Stimulated activated CD8-positive, alpha-beta memory T cell treated with anti-CD3 and anti-CD28 coated beads, Interleukin-7, amount 100 ng/mL, for 1 hour (primary cell): ENCODE measurements at places on chromosomes 12 and 14.

- DNase-seq: no peak
Measured at GRCh38 chr12:30461026-30461615, 234.5 kb downstream of the IPO8 start.

- no peak for DNase-seq
Measured at GRCh38 chr12:126915309-126915708, 1351.7 kb upstream of the TMEM132C start.

GRCh38 chr14:106551265-106551664, 1024.9 kb downstream of the TMEM121 start:
- no peak for DNase-seq

- DNase-seq: no peak
Measured at GRCh38 chr12:100020370-100020769, 35.6 kb upstream of the ANKS1B start.

- DNase-seq: no peak
Measured at GRCh38 chr12:53498235-53498630, 1.0 kb downstream of the MAP3K12 start.

GRCh38 chr12:128123096-128123495, 143.9 kb upstream of the TMEM132C start:
- no peak for DNase-seq

- no peak for DNase-seq
Measured at GRCh38 chr14:44388306-44388705, 118.8 kb downstream of the FSCB start.

- DNase-seq: no peak
Measured at GRCh38 chr12:52023976-52024688, 17.4 kb downstream of the TAMALIN start.

- no peak for DNase-seq
Measured at GRCh38 chr14:105167303-105168092, 1.1 kb downstream of the JAG2 start.

GRCh38 chr12:20572451-20572850, 122.7 kb upstream of the SLCO1C1 start:
- no peak for DNase-seq

DNA sequence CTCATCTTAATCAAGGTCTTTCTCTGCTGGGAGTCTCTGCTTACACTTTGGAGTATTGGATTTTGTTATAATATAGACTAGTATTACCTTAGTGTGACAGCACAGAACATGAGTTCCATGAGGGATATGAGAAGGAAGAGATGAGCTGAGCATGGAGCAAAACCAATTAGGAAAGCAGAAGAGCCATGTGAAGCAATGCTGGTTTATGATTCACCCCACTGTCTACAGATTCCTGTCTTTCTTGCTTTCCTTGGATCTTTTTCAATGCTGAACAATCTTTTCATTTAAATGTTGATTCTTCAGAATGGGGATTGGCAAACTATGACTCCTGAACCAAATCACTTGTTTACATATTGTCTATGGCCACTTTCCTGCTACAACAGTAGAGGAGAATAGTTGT, 70.4 kb upstream of the KITLG start:
- DNase-seq: no peak

DNA sequence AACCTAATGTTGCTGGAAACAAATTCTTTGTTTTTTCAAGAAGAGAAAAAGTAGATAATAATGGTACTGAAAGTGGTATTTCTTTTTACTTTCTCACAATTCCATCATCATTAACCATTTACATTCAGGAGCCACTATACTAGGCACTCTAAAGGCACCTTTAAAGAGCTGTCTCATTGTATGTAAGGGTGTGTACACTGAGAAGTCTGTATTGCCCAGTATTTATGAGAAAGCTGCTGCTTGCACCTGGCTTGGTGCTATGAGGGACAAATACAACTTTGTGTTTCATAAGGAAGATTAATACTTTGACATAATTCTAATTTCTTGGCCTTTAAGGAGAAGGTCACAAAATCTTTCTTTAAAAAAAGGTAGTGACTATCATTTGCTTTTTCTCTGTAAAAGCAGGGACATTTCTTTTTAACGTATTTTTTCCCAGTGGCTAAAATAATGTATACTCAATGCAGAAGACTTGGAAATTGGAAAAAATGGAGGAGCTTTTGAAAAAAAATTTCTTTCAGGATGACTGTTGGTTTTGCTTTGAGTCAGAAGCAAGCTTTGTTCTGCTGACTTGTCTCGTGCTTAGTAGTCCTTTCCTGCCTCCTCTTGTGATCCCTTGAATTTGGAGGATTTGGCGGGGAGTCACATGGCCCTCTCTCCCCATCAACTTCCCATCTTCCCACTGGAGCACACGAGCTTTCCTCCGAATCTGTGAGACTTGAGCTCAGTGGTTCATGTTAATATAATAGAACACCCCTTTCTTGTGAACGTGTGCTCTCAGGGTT, 50.1 kb downstream of the RASSF3 start:
- DNase-seq: no peak

- DNase-seq: no peak
Measured at GRCh38 chr14:93748208-93749075, 39.8 kb downstream of the PRIMA1 start.

DNA sequence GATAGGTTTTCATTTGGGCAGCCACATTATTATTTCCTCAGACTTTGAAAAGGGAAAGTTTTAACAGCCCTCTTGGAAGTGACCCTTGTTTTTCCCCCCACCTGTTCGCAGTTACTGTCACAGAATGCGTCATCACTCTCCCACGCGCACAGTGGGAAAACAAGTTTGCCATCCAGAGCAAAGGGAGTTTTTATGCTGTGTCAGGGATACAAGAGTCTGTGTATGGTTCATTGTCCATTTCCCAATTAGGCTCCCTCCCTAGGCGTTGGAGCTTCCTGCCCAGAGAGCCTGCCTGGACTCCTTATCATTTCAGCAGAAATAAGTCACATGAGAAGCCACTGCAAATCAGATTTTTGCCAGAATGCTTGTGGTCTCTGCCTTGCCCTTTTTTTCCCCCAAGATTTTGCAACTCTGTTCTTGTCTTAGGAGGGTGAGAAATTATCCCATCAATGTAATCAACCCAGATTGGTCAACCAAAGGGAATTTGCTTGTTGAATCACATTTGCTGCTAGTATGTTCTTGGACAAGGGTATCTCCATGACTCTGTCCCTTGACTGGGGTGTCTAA, 104.1 kb downstream of the IGF1 start:
- no peak for DNase-seq

- no peak for DNase-seq
Measured at GRCh38 chr12:128337071-128337345, 70.0 kb downstream of the TMEM132C start.

DNA sequence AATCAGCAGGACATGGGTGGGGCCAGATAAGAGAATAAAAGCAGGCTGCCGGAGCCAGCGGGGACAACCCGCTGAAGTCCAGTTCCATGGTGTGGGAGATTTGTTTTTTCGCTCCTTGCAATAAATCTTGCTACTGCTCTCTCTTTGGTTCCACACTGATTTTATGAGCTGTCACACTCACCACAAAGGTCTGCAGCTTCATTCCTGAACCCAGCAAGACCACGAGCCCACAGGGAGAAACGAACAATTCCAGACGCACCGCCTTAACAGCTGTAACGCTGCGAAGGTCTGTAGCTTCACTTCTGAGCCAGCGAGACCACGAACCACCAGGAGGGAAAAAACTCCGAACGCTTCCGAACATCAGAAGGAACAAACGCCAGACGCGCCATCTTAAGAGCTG, 2.8 kb upstream of the CNIH1 start:
- no peak for DNase-seq

DNA sequence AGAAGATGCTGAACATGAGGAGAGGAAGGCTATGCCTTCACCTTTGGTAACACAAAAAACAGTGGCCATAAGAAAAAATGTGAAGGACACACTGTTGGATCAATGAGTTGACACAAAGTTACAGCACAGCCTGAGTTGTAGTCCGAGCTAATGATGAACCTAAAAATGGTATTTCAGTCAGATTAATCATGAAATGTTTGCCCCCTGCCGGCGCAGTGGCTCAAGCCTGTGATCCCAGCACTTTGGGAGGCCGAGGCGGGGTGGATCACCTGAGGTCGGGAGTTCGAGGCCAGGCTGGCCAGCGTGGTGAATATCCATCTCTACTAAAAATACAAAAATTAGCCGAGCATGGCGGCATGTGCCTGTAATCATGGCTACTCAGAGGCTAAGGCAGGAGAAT, 1.3 kb upstream of the CAPRIN2 start:
- no peak for DNase-seq

DNA sequence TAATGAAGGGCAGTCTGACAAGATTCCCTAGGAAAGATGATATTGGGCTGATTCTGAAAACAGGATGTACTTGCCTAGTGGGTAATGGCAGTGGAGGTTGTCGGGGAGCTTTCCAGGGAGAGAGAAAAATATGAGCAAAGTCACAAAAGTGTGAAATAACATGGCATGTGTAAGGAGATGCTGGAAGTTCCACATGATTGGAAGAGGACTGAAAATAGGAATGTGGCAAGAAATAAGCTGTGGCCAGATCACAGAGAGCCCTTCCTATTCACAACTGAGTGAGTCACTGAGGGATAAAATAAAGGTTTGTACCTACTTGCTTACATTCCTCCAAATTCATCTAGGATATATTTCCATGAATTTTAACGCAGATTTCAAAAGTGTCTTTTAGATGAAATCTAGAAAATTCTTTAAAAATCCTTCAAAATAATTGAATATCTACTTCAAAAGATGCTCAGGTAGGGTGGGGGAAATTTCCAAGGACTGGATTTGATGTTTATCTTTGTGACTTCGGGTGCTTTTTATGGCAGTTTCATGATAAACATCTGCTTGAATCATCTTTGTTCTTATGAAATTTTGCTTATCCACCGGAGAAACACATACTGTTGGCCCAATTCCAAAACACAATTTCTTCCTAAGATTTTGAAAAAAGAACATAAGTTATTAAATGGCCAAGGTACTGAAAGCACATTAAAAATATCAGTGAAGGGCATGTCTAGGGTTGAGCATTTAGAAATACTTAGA, 36.3 kb upstream of the SLC2A13 start:
- DNase-seq: no peak

DNA sequence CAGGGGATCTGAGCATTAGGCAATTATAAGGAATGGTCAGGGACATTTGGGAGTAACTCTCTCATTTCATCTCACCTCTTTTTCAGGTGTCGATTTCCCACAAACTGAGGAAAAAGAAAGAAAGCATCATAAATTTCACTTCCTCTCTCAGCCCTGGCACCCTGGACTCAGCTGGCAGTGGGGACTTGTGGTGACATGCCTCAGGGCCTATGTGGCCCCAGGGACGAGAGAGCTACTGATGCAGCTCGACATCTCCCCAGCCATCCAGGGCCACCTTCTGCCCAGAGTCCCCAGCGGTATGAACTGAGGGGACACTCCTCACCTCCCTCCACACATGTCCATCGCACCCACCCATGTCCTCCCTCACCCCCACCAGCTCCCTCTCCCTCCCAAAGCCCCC, 11.7 kb downstream of the TNFRSF1A start:
- no peak for DNase-seq

- DNase-seq: no peak
Measured at GRCh38 chr14:100306998-100307765, 938 bp upstream of the SLC25A29 start.

DNA sequence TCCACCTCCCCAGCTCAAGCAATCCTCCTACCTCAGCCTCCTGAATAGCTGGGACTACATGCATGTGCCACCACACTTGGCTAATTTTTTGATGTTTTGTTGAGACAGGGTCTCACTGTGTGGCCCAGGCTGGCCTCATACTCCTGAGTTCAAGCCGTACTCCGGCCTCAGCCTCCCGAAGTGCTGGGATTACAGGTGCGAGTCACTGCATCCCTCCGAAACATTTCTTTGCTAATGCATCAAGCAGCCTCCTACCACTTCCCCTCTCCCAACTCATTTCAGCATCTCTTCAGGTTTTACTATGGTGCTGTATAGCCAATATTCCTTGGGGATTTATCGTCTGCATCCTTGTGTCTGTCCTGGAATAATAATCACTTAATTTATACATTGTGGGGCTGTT, 2.3 kb upstream of the SLC22A17 start:
- no peak for DNase-seq

- DNase-seq: no peak
Measured at GRCh38 chr14:22488522-22489243, 100.3 kb downstream of the DAD1 start.

DNA sequence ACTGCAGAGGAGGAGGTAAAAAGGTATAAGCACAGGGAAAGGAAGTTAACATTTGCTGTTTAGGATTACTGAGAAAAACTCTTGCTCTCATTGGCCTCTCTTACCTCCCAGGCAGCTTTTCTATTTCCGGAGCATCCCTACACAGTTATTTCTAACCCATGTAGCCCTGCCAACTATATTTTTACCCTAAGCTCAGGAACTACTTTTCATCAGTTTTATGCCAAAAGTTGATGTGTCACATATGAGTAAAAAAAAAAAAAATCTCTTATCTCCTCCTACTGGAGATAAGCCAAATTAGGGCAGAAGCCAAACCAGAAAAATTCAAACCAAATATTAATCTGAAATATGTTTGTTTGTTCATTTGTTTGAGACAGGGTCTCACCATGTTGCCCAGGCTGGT, 34.4 kb upstream of the PSMA6 start:
- no peak for DNase-seq

DNA sequence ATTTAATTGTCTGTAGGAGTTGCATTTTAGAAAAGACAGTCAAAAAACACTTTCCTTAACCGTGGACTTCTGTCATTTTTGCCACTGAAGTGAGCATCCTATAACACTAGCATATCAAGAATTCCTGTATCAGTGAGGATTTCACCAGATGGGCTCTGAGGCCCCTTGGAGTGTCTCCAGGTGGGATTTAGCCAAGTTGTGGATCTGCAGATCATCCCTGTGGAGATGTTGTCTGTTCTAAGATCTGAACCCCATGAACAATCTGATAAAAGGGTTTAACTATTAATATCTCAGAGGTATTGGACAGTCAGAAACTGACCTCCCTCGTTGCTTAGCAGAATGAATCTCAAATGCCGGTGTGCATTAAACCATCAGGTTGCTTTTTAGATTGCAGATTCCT, 165.0 kb upstream of the SRRM4 start:
- no peak for DNase-seq

DNA sequence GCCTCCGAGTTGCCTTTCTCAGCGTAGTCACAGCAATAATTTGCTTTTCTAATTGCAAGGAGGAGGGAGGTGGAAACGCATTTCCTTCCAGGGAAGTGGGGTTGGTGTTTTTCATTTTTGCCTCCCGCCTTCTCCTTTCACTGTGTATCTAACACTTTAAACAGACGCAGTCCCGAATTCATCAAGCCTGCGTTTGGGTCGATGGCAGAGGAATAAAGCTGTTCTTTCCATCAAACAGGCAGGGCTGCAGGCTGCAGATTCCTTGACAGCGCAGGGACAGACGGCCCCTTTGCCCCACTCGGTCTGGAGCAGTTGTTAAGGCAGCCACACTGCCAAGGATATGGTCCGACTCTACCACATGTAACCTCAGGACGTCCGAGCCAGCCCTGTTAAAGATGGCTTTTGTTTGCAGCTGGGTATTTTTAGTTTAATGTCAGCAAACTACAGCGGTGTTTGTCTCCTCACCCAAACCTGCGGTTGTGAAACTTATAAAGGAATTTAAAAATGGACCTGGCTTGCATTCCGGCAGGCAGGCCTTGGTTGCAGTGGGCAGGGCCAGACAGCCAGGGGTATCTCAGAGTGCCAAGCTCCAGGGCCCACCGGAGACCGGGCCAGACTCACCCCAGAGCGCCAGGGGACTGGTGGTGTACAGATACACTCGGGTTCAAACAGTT, 2.1 kb downstream of the CHST11 start:
- no peak for DNase-seq
